CD4-positive, alpha-beta T cell treated with Interleukin-15 for 1 hour (primary cell): ENCODE measurements at places on chromosomes 1 and 21.

GRCh38 chr1:78286686-78287085, 204.1 kb upstream of the PTGFR start:
- no peak for DNase-seq

DNA sequence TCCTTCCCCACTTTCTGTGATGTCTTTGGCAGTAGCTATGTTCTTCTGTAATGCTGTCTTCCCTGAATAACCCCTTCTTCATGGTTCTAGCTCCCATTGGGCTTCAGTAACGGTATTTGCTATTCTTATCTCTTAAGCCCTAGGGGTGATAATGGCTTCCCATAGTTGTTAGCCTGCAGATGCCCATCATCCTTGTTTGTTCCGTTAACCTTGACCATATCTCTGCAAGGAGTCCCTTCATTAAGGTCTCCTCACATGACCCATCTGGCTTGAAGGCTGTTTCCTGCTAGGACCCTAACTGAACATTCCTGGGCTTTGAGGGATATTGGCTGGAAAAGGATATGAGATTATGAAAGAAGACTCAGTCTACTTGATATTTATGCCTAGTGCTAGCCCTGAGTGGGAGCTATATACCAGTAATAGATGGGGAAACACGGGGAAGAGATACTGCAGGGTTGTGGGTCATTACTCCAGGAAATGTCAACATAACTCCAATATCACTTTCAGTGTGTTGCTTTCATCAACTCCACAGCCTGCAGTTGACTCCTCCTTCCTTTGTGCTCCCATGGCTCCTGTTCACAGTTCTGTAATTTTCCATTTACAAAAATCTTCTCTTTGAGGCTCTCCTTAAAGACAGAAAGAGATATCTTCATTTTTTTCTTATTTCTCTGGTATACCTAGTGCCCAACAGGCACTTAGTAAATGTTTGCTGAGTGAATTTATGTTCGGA, 2.5 kb downstream of the MR1 start:
- no peak for DNase-seq

GRCh38 chr1:240309769-240310168, 218.1 kb downstream of the FMN2 start:
- DNase-seq, result no peak

DNA sequence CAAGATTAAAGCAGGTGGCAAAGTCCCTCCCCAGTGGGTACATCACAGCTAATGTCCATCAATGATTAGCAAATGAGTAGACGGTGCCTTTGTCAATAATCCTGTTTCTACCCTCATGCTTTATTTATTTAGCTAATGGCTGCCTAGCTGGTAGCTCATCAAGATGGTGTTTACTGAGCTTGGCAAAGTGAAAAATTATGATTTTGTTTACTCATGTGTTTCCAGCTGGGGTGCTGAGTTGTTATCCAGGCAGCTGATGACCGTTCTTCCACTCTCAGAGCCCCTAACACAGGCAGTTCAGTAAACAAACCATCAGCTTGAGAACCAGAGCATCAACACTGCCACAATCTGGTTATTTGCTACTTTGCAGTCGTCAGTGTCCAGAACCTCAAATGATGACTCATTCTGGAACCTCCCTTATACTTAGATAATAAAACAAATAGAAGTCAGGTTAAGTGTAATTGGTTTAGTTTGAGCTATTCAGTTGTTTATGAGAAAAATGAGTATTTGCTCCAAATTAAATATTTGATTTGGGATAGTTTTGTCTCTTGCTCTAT, 163.9 kb downstream of the ST6GALNAC5 start:
- no peak for DNase-seq

DNA sequence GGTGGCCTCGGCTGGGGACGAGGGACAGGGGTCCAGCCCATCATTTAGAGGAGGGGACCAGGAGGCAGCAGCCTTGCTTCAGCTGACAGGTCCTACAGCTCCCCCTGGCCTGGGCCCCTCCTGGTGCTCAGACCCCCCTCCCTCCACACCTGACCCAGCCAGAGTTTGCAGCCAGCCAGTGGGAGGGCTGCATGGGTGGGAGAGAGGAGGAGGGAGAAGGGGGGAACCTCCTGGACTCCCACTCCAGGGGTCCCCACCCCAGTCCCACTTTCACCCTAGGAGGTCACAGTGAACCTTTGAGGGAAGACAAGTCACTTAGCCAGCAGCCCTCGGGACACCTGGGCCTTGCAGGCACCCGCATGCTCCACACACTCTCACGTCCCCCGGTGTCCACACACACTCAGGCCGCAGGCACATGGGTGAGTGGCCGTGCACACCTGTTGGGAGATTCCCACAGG, 108.9 kb upstream of the ZBTB40 start:
- no peak for DNase-seq

- no peak for DNase-seq
Observed at GRCh38 chr1:205581321-205581980, 50.4 kb downstream of the ELK4 start.

GRCh38 chr21:14888202-14888601, 176.6 kb downstream of the NRIP1 start:
- DNase-seq, result no peak

DNA sequence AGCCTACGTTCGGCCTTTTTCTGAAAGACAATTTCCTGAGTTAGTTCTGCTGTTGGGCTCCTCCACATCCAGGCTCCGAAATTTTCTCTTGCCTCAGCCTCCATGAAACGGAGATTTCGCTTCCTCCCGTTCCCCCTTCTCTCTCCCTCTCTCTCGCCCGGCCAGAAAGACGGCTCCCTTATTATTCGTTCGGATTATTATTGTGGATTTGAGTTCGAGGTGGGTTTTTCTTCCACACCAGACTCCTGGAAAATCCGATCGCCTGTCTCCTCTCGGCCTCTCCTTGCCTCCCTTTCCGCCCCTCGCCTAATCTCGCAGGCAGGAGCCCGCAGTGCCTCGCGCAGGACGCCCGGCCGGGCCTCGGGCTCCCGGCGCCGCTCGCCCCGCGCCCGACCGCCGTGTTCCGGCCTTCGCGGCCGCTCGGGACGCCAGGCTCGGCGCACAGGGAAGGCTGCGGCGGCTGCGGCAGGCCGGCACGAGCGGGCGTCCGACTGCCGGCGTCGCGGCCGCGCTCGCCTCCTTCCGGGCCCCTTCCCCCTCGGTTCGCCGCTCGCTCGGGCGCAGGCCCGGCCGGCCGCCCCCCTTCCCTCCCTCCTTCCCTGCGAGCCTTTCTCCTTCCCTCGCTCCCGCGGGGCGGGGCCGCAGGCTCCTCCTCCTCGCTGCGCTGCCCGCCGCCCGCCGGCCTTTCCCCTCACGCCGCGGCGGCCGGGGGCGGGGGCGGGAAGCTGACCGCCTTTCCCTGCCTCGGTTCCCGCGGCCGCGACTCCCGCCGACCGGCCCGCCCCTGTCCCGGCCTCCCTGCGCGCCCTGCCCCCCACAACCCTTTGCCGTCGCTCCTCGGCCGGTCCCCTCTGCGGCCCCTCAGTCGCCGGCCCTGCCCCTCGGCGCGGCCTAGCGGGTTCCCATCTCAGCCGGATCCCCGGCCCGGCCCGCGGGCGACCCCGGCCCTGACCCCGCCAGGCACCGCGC, at the start of gene ARHGEF11:
TSS of gene ARHGEF11 (minus strand) at position 493 of the 969 bp plus-strand sequence. CDS start 1,412 bp downstream, outside the sequence.
- peak; percentile 32 for DNase-seq

DNA sequence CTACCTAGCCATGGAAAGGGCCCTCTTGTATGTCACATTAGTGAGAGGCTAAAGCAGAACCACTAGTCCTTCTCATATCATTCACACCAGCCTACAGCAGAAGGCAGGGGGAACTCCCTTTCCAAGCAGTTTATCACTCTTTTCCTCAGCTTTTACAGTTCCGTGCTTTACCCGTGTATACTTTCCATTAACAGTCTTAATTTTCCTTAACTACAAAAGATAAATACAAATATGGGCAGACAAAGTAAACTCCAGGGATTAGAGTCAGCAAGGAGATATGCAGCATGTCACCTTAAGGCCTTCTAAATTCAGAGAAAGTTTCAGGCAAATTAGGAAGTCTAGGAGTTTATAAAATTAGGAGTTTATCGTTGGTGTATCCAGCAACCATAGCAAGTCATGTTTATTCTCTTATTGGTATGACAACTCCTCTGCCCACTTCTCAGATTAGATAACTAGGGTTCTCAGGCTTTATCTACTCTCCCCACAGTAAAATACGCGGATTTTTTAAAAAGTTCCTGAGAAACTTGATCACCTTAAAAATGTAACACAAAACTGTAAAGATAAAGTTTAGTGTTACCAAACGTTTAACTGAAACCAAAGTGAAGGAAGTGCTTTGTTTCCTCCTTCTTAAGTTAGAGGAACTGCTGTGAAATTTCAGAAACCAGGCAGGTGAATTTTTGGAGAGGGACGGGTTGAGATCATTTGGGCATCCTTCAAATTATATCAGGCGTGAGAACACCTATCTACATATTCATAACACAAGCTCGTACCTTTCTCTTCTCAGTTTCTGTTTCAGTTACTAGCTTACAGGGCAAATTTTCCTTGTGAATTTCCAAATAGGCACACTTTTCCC, 42.7 kb upstream of the SLC19A2 start:
- no peak for DNase-seq

GRCh38 chr1:70075761-70076160, 129.6 kb downstream of the LRRC40 start:
- DNase-seq, result no peak

DNA sequence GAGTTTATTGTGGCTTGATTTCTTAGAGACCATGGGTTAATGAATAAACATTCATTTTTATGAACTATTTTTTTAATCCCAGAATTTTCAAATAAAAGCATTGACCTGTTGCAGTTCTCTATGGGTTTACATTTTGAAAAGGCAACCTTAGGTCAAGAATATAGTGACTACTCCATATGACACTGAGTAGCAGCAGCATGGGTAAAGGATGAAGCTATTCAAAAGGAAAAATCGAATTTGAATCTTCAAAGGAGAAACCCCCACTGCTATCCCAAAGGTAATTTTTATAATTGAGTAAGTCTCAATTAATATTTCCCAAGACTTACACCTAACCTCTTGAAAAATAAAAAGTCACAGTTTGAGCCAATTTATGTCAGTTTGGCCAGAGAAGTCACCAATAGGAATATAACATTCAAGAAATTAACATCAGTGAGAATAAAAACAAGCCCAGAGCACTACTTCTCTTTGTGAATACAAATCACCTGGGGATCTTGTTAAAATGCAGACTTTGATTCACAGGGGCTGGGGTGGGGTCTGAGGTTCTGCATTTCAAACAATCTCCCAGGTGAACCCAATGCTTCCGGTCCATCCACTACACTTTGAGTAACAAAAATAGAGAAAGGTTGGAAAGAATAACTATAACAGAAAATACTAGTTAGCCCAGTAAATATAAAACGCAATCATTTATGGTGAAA, 39.8 kb downstream of the USP1 start:
- no peak for DNase-seq

- DNase-seq, result no peak
Observed at GRCh38 chr1:15212954-15213291, 34.1 kb upstream of the FHAD1 start.

DNA sequence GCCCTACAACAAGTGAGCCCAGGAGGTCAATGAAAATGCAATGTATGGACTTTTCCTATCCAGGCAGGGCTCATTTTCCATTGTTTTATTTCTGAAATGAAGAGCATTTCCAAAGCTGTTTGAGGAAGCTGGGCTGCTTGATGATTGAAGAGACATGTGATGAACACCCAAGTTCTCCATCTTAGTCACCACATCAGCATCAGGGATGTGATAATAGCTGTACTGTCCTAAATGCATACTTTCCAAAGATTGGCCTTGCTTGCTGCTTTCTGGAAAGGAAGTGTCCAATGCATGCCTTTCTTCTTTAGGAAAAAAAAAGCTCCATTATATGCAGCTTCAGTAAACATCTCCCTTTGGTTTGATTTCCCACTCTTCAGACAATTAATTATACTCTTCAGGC, 425.9 kb upstream of the RUNX1 start:
- DNase-seq, result no peak

DNA sequence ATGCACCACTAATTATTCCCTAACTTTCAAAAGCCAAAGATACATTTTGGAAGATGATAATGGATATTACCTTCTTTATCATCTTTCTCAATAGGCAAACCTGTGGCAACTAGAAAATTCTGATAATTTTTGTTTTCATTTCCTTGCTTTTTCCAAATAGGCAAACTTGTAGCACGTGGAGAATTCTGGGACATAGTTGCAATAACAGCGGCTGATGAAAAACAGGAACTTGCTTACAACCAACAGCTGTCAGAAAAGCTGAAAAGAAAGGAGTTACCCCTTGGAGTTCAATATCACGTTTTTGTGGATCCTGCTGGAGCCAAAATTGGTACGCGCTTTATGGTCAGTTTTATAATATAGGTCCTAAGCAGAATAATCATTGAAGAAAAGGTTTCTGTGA, 1.5 kb downstream of the FPGT start:
- no peak for DNase-seq

DNA sequence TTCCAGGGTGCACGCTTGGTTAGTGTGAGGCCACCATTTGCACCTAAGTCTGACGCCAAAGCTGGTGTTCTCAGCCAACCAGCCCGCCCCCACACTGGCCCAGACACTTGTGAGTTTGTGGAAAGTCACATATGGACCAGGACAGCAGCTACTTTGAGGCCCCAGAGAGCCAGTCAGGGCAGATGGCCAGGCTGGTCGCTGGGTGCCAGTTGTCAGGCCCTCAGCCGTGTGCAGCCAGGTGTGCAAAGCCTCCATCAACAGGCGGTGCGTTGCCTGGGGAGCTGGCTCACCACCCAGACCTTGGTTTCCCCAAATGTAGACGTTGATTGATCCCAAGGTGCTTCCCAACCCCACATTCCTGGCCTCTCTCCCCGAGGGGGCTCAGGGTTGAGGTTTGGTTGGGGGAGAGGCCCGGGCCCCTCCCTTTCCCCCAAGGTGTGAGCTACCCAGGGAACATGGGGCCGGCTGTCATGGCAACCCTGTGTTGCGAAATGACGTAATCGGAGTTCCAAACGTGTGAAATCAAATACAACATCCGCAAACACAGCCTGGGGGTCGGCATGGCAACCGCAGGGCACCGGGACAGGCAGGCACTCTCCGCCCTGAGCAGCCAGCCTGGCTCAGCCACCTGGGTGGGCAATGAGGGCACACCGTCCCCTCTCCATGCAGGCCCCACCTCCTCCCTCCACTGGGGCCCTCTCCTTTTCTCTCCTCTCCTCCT, 42.2 kb upstream of the WNT4 start:
- no peak for DNase-seq

- DNase-seq, result peak; percentile 79
Observed at GRCh38 chr1:111204201-111204982, 3.9 kb upstream of the DENND2D start.

- no peak for DNase-seq
Observed at GRCh38 chr1:167722152-167722869, 529 bp downstream of the MPZL1 start.

GRCh38 chr21:38938343-38938742, 132.6 kb downstream of the ETS2 start:
- DNase-seq, result peak; percentile 33

- DNase-seq, result no peak
Observed at GRCh38 chr1:236753516-236753915, 41.6 kb upstream of the MTR start.

DNA sequence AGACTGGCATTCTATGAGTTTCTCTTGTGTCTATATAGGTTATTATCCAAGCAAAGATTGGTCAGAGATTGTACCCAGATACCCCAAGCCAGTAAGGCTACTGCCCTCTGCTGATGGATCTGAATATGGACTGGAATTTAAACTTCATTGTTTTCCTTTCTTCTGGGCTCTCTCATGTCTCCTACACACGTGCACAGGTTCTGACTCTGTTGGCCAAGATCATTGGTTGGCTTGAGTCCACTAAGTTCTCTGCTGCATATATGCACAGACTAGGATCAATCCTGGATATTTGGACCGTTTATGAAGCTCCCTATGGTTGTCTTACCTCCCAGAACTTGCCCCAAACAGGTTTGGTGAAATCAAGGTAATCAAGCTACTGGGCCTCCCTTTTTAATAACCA, 69.7 kb downstream of the CC2D1B start:
- no peak for DNase-seq
